ENCODE measurements at places on chromosomes 1 and 21.
A peak's percentile ranks its signal among the peaks of the same experiment; 100 is the strongest.

GRCh38 chr1:100703716-100704115 lies 15.8 kb upstream of the VCAM1 start:
- peaks cover 2% of the 10 kb centered on the region for H3K36me3 ChIP-seq
- H3K27ac ChIP-seq: no peak overlapping the region
- H3K4me1 ChIP-seq: no peaks in the 10 kb centered on the region
- peaks cover 49% of the 10 kb centered on the region for H3K27me3 ChIP-seq
- no peak for DNase-seq
- no peak overlapping the region for H3K4me3 ChIP-seq

DNA sequence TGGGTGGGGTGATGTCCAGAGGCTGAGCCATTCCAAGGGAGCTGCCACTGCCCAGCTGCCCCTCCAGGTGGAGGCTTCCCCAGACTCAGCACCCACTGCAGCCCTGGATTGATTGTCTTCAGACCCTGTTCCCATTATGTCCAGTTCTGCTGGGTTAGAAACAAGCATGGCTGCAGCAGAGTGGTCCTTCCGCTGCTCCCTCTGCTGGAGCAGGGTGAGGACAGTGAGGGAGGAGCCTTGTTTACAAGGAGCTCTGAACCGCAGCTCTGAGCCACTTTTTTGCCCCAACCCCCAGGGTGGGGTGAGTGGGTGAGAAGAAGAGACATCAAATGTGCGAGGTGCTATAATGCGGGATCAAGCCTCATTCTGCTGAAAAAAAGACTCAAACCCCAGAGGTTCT lies 2.3 kb downstream of the TNNT2 start:
- no peak overlapping the region for H3K27ac ChIP-seq
- peaks cover 44% of the 10 kb centered on the region for H3K27me3 ChIP-seq
- H3K4me3 ChIP-seq: no peak overlapping the region
- H3K36me3 ChIP-seq: no peaks in the 10 kb centered on the region

- H3K27ac ChIP-seq: no peak overlapping the region
- no peak for DNase-seq
- H3K36me3 ChIP-seq: no peaks in the 10 kb centered on the region
- no peak overlapping the region for H3K4me3 ChIP-seq
Measured at GRCh38 chr1:88371436-88372023, 312.5 kb upstream of the PKN2 start.

DNA sequence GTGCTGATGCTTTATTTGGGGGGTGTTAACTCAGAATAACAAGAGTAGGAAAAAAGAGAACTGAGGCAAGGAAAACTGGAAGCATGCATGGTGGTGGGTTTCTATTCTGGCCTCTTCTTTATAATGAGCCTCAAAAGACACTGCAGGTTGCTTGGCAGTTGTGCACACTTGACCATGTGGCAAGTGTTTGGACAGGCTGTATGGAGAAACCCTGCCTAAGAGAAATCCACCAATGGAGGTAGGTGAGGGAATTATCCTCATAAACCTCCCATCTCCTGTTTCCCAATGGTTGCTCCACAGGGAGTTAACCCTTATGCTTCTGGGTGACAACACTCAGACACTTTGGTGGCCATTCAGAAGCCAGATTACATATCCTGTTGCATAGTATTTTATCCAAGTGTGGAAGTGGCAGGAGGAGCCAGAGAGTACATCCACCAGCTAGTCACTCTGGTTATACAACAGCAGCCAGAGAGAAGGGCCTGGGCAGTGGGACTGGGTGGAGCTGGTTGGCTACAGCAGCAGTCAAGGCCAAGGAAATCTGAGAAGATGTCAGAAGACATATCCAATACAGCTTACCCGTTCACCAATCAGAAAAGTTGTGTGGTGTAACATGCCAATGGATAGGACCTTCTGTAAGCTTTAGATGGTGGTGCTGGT lies 16.4 kb upstream of the VASH2 start:
- no peaks in the 10 kb centered on the region for H3K27me3 ChIP-seq
- no peaks in the 10 kb centered on the region for H3K4me1 ChIP-seq
- no peak overlapping the region for H3K27ac ChIP-seq
- no peaks in the 10 kb centered on the region for H3K36me3 ChIP-seq
- no peak overlapping the region for H3K4me3 ChIP-seq

DNA sequence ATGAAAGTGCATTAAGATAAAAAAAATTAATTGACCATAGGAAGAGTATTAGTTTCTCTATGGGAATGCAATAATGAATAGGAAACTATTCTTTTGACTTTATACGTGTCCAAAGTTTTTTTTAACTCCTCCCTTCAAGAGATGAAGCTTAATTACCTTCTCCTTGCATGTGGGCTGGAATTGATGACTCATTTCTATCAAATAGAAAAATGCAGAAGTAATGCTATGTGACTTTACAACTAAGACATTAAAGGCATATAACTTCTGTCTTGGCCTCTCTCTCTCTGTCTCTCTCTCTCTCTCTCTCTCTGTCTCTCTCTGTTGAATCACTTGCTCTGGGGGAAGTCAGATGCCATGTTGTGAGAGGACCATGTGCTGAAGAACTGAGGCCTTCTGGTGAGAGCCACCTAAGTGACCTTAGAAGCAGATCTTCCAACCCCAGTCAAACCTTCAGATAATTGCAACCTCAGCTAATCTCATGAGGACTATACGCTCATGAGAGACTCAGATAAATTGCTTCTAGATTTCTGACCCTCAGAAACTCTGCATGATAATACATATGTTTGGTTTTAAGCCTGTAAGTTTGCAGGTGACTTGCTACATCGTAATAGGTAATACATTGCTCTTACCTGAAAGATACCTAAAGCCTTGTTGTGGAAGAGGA lies 414.2 kb downstream of the KCNT2 start:
- H3K4me3 ChIP-seq: no peak overlapping the region

DNA sequence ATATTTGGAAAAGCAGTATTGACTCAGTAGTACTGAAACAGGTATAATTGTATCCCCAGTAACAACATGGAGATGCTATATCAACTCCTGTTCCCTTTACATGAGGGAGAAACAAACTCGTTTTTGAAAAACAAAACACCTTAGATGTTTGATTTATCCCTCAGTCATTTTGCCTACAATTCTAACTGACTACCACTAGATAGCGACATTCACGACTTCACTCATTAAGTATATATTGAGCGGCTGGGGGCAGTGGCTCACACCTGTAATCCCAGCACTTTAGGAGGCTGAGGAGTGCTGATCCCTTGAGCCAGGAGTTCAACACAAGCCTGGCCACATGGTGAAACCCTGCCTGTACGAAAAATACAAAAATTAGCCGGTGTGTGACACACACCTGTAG lies 83.3 kb downstream of the CYYR1 start:
- no peaks in the 10 kb centered on the region for H3K36me3 ChIP-seq
- H3K4me3 ChIP-seq: no peak overlapping the region
- no peaks in the 10 kb centered on the region for H3K4me1 ChIP-seq
- no peaks in the 10 kb centered on the region for H3K27me3 ChIP-seq

GRCh38 chr1:228937851-228938536 lies 202.7 kb downstream of the RHOU start:
- no peak for DNase-seq
- peak overlapping the region; percentile 26 for H3K4me3 ChIP-seq
- H3K36me3 ChIP-seq: no peaks in the 10 kb centered on the region
- H3K27ac ChIP-seq: no peak overlapping the region

- H3K27ac ChIP-seq: peak overlapping the region; percentile 88
- no peaks in the 10 kb centered on the region for H3K27me3 ChIP-seq
- no peak for DNase-seq
- peak overlapping the region; percentile 69 for H3K4me3 ChIP-seq
- H3K36me3 ChIP-seq: peaks cover 7% of the 10 kb centered on the region
- H3K4me1 ChIP-seq: peaks cover 64% of the 10 kb centered on the region
Measured at GRCh38 chr1:150110116-150110515, 39.6 kb upstream of the PLEKHO1 start.

- H3K27ac ChIP-seq: no peak overlapping the region
- no peaks in the 10 kb centered on the region for H3K36me3 ChIP-seq
- peaks cover 82% of the 10 kb centered on the region for H3K27me3 ChIP-seq
Measured at GRCh38 chr1:203426870-203427269, 48.7 kb upstream of the PRELP start.

GRCh38 chr1:231656741-231657140 lies 30.2 kb downstream of the DISC1 start:
- no peak for DNase-seq
- no peak overlapping the region for H3K27ac ChIP-seq
- peaks cover 5% of the 10 kb centered on the region for H3K4me1 ChIP-seq
- no peak overlapping the region for H3K4me3 ChIP-seq

- DNase-seq: no peak
- peaks cover 12% of the 10 kb centered on the region for H3K4me1 ChIP-seq
- H3K27me3 ChIP-seq: no peaks in the 10 kb centered on the region
- H3K27ac ChIP-seq: no peak overlapping the region
Measured at GRCh38 chr1:58848818-58849411, 65.1 kb upstream of the JUN start.

DNA sequence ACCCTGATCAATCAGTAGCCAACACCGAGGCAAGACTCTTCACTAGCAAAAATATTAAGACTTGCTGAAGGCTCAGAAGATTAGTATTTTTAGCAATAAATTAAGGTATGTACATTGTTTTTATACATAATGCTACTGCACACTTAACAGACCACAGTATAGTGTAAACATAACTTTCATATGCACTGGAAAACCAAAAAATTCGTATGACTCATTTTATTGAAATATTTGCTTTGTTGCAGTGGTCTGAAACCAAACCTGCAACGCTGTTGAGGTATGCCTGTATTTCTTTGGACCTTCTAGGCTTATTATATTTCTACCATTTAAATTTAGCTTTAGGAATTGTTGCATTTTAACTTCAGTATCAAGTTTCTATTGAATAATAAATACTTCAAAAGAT lies 65.8 kb upstream of the BCL9 start:
- H3K27ac ChIP-seq: no peak overlapping the region
- peaks cover 3% of the 10 kb centered on the region for H3K36me3 ChIP-seq
- DNase-seq: no peak
- H3K4me1 ChIP-seq: no peaks in the 10 kb centered on the region
- H3K27me3 ChIP-seq: peaks cover 67% of the 10 kb centered on the region

DNA sequence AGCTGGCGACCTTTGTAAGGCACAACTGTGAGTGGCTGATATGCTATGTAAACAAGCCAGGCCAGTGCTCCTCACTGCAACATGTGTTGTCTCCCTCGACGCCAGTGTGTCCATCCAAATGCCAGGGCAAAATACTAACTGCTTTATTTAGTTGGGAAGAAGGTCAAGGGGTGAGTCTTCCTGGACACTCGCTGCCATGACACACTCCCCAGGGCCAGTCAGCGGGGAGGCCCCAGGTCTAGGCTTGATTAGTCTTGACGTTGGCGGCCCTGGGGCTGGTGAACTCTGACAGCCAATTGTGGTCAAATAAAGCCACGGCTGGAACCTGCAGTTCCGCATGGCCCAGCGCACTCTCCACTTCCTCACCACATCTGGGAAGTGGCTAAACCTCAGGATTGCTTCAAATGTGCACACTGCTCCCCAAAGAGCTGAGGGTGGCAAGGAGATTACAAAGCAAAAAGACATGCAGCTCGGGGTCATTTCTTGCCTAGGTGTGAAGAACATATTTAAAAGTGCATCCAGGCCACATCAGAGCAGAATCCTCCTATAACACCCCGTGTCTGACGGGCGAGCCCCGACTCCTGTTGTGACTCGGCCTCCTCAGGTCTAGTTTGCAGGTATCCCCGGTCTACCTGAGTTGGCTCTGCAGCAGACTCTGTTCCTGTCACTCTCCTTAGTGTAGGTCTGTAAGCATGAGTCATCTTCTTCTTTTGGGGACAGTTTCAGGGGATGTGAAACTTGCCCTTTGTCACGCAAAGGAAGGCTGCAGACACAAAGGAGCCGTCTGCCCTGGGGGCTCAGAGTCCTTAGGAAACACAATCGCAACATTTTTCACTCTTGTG lies 183.5 kb downstream of the RUNX1 start:
- no peaks in the 10 kb centered on the region for H3K27me3 ChIP-seq
- H3K4me3 ChIP-seq: peak overlapping the region; percentile 20
- H3K27ac ChIP-seq: peak overlapping the region; percentile 17
- peaks cover 59% of the 10 kb centered on the region for H3K36me3 ChIP-seq

- no peak for DNase-seq
- H3K4me3 ChIP-seq: no peak overlapping the region
- H3K27ac ChIP-seq: no peak overlapping the region
Measured at GRCh38 chr1:208737922-208738321, 493.7 kb upstream of the PLXNA2 start.

DNA sequence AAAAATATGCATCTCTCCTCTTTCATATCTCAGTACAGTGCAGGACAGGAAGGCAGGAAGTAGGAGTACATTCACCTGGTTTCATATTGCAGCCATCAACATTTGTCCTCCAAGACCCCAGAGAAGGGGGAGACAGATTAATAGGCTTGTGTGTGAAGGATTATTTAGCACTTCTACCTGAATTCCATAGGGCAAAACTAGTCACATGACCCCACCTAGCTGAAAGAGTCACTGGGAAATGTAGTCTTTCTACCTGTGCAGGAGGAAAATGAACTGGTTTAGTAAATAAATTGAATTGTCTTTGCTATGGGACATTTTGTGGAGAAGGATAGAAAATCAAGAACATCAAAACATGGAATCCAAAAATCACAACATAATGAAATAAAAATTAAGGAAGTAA lies 13.9 kb upstream of the TRIM33 start:
- H3K4me3 ChIP-seq: no peak overlapping the region
- no peaks in the 10 kb centered on the region for H3K36me3 ChIP-seq
- no peaks in the 10 kb centered on the region for H3K4me1 ChIP-seq

- peaks cover 39% of the 10 kb centered on the region for H3K27me3 ChIP-seq
- no peak for DNase-seq
- no peak overlapping the region for H3K27ac ChIP-seq
- no peaks in the 10 kb centered on the region for H3K36me3 ChIP-seq
- H3K4me3 ChIP-seq: no peak overlapping the region
- no peaks in the 10 kb centered on the region for H3K4me1 ChIP-seq
Measured at GRCh38 chr21:38847556-38847955, 41.8 kb downstream of the ETS2 start.

GRCh38 chr1:42298520-42298919 lies 36.5 kb downstream of the FOXJ3 start:
- no peak for DNase-seq
- peaks cover 50% of the 10 kb centered on the region for H3K4me1 ChIP-seq
- H3K27ac ChIP-seq: no peak overlapping the region
- H3K4me3 ChIP-seq: no peak overlapping the region

DNA sequence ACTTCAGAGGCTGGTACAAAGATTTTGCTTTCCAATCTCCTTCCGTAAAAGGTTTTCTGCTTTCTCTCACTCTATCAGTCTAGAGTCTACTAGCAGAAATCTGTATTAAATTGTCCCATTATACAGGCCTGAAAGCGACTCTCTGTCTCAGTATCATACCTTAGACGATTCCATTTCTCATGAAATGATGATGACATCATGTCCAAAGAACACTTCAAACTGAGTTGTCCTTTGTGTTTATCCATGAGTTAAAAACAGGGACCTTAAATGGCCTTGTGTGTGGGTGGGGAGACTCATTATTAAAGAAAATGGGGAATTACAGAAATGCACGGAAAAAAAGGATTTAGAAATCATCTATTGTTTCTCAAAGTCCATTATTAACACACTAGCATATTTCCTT lies 21.0 kb upstream of the SLC44A3 start:
- no peak overlapping the region for H3K27ac ChIP-seq
- H3K4me1 ChIP-seq: peaks cover 7% of the 10 kb centered on the region
- DNase-seq: no peak
